ENCODE measurements at places on chromosomes 7 and 10. TPM values are rescaled to one million over a fixed set of nuclear protein-coding genes. Genes with fewer than 3 reads are reported as not detected.
A peak's percentile ranks its signal among the peaks of the same experiment; 100 is the strongest.

GRCh38 chr10:33955676-33956075, 621.2 kb upstream of the NRP1 start:
- no peak for DNase-seq

- DNase-seq: no peak
Measured at GRCh38 chr7:127876393-127876792, 154.8 kb downstream of the LRRC4 start.

DNA sequence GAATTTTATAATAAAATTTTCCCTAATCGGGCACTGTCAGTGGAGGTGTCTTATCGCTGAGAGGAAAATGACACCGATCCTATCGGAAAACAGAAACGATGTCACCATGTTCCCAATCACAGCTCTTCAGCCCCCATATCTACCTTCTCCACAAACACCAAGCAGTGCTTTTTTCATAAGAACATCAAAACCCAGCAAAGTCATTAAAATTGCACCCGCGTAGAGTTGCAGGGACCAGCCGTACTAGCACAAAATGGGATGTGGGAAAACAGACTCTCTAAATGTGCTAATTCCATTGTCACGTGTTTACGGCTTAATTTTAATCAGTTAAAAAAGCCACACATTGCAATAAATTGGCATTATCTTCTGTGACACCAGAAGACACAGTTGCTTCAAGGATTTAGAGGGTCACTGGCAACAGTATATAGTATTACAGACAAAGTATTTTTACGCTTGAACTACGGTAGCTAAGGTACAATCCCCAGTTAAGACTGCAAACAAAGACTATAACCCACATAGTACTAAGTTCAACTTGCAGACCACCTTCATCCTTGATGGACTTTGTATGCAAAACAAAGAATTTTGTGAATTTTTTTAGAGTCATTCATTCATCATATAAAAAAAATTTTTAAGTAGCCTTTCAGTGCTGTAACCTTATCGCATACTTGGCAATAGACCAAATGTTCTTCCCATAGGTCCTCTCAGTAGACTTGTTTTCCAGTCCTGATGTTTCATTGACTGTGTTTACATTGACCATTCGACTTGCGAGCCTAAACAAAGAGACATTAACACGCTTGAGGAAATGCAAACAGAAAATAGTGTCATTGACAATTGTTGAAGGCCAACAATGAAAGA, 116.0 kb downstream of the VTI1A start:
- no peak for DNase-seq

DNA sequence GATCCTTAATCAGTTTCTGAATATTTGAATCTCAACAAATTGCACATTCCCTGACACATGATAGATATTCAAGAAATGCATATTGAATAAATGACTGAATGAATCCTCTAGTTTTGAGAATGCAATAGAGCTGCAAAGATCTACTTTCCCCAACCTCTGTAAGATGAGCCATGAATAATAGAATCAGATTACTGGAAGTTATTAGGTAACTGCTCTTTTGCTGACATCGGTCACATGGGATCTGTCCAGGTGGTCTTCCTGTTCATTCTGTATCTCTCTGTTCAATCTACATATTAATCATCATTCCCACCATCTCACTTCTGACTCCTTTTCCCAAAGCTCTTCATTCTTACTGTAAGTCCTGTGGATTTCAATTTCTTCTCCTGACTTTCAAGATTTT, 638.7 kb downstream of the SORCS1 start:
- DNase-seq: no peak

GRCh38 chr7:16753932-16754855, 639 bp downstream of the TSPAN13 start:
- peak; percentile 64 for DNase-seq

- no peak for DNase-seq
Measured at GRCh38 chr10:15719049-15719898, 448 bp downstream of the ITGA8 start.

DNA sequence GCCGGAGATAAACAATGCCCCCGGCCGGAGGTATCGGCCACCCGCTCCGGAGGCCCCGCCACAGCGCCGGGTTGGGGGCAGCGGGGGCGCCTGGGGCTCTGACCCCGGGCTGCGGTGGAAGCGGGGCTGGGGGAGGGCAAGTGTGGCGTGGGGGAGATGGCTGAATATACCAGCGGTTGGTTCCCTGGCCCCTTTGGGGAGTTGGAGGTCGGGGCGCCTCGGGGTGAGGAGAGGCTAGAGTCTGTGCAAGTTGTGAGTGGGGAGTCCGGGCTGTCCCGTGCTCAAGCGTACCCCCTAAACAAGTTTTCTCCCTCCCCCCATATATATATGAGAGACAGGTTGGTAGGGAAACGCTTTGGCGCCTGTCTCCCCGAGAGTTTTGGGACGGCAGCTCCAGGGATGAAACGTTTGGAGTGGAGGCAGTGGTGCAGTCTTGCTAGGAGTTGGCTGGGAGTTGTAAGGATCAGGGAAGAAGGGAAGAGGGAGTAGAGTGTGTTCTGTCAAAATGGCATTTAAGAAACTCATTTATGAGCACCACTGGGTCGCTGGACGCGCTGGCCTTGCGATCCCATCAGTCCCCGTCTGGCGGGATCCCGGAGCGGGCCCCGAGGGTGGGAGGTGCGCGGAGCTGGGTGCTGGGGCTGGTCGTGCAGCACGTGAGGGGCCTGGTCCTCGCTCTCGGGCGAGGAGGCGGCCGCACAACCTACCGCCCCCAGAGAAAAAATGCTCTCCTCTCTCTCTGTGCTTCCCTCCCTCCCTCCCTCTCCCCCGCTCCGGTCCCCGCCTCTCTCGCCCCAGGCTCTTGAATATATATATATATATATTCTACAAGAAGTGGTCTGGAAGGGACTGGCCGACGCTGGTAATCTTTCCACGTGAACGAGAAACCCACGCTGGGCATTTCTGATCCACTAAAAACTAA, 1.1 kb downstream of the TET1 start:
- peak; percentile 48 for DNase-seq

DNA sequence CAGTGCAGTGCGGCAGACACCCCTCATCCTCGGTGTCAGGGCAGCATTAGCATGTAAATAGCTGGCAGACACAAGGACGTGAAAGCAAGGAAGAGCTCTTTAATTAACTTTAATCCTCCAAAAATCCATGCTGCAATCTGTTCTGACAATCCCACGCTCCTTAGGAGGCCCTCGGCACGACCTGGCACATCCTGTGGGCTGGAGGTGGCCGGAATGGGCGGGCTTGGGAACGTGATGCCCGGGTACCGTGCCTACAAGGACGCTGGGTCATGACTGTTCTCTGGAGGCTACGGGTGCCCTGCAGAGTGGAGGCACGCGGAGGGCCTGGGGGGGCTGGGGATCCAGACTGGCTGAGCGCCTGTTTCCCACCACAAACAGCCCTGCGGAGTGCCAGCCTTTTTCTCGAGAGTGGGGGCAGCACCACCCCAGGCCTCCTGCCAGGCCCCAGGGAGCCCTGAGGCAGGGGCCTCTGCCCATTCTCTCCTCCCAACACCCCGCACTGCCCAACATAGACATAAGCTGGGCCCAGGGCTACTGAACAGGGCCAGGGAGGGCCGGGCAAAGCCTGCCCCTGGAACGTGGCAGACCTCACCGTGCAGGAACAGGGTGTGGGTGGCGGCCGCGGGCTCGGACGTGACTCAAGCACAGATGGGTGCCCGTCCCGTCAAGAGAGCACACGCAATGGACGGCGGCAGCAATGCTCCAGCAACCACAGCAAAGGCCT, 189.3 kb downstream of the MAD1L1 start:
- no peak for DNase-seq

DNA sequence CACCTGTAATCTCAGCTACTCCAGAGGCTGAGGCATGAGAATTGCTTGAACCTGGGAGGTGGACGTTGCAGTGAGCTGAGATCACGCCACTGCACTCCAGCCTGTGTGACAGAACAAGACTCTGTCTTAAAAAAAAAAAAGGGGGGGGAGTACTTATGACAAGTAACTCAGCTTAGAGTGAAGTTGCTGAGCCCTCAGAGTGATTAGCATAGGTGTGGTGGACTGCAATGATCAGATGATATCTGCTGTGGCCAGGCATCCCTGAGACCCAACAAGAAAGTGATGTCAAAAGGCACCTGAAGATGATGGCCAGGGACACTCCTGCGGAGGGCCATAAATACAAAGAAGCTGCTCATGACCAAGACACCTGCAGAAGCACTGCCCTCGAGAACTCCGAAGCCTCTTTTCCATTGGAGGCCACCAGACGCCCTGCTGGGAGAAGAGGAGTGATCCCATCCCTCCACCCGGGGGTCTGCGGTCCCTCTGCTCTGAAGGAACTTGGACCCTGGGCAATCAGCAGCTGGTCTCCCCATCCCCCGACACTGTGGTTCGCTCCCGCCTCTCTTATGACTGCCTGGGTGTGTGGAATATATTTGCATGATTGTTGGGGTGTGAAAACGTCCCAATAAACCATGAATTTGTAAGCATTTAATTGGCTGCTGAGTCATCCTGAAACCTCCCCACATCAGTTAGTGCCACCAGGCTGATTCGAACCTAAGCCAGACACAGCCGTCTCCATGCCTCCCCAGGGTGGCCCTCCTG, 46.0 kb downstream of the RASGEF1A start:
- DNase-seq: no peak

GRCh38 chr7:76074306-76074971, 26.5 kb downstream of the MDH2 start:
- DNase-seq: no peak

- no peak for DNase-seq
Measured at GRCh38 chr10:92692697-92693533, 3.2 kb downstream of the HHEX start.

DNA sequence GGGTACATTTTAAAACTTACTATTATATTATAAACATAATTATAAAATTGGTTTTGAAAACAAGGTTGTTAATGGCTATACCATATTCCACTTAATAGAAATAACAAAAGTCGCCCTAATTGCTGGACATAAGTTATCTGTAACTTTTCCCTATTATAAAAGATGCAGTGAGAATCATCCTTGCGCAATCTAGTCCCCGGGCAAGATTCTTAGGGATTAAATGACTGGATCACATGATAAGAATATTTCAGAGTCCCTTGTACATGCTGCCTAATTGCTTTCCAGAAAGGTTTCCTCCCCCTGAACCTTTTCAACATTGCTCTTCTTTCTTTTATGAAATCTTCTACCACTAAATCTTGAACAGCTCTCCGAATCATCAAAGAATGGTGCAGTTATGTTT, 479.8 kb upstream of the MKI67 start:
- no peak for DNase-seq

GRCh38 chr7:66255534-66256100, 50.5 kb downstream of the TPST1 start:
- no peak for DNase-seq

- no peak for DNase-seq
Measured at GRCh38 chr10:10792681-10793080, 225.0 kb upstream of the CELF2 start.

DNA sequence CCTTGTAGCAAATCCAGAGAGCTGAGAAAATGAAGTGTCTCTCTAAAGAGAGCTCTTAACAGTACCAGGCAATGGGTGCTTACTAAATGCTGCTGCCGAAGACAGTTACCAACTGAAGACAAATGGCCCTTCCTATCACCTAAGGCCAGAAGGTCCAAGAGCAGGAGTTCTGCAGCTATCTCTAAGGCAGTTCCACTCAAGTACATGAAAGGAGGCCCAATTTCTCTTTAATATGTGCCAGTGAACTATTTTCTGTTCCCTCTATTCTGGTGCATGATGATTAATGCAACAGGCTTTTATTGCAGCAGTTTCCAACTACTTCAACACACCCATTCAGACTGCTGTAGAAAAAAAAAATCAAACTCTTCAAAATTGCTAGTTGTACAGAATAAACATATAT, 122.5 kb downstream of the SLC25A13 start:
- no peak for DNase-seq

DNA sequence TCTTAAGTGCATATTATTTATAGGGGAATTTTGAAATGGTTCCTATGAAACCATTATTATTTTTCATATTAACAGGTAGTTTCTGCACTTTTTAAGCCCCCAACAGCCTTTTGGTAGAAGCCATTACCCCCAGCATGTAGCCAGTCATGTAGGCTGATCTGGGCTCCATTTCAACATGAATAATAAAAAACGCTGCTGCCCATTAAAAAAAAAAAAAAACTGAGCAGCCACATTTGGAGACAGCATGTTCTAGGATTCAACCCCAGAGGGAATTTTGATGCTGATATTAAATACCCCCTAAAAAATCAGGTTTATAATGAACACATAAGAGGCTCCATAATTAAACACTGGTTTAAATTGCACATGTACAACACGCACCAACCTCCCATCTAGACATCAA, 181.3 kb downstream of the RTKN2 start:
- no peak for DNase-seq

GRCh38 chr10:35237766-35238512, 98.4 kb upstream of the CCNY start:
- no peak for DNase-seq

DNA sequence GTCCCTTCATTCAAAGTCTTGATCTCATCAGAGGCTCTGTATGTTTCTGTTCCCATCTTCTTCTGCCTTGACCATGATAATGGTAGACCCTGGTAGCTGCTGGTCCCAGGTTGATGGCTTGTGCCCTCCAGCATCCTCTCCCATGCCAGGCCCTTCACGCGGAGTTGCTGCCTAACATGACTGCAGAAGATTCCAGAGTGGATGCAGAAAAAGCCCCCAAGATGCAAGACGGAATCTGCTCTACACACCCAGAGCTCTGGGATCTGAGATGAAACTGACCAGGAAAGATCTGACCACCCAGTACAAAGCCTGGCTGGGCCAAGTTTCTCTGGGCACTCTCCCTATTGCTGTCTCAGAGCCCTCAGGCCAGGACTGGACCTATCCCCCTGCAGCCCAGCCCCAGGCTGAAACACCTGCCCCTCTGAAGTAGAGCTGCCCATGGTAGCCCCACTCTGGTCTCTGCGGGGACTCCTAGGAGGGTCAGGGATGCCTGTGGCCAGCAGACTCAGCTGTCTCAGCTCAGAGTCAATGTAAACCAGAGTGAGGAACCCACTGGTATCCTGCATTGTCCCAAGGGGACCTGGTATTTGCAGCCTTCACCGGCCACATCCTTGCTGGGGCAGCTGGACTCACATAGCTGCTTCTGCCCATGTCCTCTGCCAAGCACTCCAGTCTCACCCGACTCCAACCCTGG, 9.5 kb upstream of the FRMD4A start:
- no peak for DNase-seq

CYP3A7 gene
- total RNA-seq: not detected

LIPN gene
- total RNA-seq: not detected

PTPRE gene
- total RNA-seq: 48.7 TPM

KIF11 gene
- total RNA-seq: 5.1 TPM

DLX6 gene
- not detected for total RNA-seq

SLC26A5 gene
- total RNA-seq: not detected

PSTK gene
- 3.5 TPM for total RNA-seq

IFT22 gene
- 4.6 TPM for total RNA-seq

VENTX gene
- total RNA-seq: not detected

CFTR gene
- 36.4 TPM for total RNA-seq

NAMPT gene
- total RNA-seq: 99.5 TPM

ACADSB gene
- 9.8 TPM for total RNA-seq

EBF3 gene
- total RNA-seq: not detected

ANXA8L1 gene
- total RNA-seq: not detected
